ENCODE measurements at places on chromosomes 2 and 18.

DNA sequence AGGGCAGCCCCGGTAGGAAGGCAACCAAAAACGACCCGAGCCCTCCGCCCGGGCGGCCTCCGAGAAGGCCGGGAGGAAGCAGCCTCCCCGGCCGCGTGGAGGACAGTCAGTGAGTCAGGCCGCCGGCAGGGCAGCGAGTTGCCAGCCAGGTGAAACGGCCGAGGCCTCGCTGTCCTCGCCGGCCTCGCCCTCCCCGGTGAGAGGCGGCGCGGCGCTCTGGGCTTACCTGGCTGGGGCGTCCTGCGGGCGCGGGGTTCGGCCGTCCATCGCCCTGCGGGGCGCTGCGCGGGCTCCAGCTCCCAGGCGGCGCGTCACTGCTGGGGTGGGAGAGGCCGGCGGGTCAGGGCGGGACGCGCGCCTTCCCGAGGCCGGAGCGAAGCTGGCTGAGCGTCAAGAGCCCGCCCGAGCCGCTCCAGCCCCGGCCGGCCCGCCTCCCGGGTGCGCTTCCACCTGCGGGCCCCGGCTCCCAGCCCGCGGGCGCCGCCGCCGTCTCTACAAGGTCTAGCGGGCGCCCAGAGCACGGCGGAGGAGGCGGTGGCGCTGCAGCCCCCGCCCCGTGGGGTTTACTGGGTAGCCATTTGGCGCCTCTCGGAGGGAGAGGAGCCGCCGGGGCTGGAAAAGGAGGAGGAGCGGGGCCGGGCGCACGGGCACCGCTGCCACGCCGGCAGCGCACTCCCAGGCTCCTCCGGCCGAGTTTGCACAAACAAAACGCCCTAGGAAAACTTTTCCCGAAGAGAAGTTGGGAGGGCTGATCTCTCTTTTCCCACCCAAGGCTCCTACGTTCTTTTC is 499 bp downstream of the COBLL1 start:
- DNase-seq: no peak

DNA sequence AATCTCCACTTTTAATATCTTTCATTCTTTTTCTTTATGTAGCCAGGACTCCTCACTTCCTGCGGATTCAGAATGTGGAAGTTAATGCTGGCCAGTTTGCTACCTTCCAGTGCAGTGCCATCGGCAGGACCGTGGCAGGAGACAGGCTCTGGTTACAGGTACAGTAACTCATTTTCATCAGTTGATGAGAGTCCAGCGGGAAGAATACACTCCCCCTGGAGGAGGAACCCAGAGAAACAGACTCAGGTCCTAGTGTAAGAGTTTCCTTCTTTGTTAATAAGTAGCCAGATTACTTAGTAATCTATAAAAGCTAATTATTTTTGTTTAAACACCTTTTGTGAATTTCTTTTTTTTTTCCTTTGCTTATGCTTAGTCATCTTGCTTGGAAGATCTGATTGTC is 359.4 kb downstream of the PTPRM start:
- DNase-seq: no peak

GRCh38 chr2:203909974-203910373 is 26.6 kb upstream of the ICOS start:
- DNase-seq: no peak

GRCh38 chr2:133755480-133756300 is 187.4 kb upstream of the NCKAP5 start:
- no peak for DNase-seq

GRCh38 chr18:71808616-71809015 is 735.5 kb downstream of the CBLN2 start:
- DNase-seq: no peak

DNA sequence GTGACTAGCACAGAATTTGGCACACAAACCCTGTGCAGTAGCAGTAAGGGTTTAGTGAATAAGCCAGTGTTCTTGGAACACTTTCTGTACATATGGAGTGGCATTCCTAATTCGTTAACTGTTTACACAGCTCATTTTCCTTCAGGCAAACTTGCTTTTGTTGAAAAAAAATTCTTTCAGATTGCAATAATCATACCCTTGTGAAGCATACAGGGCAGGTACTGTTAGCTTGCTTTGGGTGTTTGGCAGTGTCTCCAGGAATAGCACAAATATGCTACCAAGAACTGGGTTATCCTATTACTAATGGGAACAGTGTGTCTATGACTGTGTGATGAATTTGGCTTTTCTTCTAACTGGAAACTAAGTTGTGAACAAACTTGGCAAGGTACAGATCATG is 33.4 kb downstream of the UGP2 start:
- DNase-seq: no peak

DNA sequence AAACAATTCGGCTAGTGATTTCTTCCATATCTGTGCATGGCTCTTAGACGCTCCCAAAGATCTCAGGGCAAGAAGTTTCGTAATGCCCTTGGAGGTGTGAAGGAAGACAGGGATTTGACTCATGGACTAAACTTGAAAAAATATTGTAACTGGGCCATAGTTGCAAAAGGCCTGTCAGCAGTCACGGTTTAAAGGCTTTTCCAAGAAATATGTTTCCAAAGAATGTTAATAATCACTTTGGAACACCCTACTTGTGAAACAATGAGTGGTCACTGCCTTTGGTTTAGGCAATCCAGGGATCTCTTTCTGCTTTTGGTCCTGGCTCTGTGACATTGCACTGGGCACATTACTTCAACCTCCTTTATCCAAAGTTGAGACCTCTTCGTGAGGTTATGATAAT is 102.5 kb upstream of the RASGRP3 start:
- DNase-seq: no peak

DNA sequence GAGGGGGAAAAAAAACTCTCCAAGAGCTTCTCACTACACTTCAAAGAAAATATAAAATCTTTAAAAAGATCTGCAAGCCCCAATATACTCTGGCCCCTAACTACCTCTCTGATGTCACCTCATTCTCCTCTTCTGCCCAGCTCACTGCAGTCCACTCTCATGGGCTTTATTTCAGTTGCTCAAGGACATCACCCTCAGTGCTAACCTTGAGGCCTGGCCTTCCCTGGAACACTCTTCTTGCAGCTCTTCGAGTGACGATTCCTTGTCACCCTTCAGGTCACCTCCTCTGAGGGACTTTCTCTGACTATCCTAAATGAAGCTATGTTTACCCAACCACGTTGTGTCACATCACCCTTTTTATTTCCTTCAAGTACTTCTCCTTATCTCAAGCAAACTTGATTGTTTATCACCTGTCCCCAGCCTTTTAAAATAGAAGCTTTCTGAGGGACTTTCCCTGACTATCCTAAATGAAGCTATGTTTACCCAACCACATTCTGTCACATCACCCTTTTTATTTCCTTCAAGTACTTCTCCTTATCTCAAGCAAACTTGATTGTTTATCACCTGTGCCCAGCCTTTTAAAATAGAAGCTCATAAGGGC is 10.4 kb downstream of the RTTN start:
- no peak for DNase-seq

DNA sequence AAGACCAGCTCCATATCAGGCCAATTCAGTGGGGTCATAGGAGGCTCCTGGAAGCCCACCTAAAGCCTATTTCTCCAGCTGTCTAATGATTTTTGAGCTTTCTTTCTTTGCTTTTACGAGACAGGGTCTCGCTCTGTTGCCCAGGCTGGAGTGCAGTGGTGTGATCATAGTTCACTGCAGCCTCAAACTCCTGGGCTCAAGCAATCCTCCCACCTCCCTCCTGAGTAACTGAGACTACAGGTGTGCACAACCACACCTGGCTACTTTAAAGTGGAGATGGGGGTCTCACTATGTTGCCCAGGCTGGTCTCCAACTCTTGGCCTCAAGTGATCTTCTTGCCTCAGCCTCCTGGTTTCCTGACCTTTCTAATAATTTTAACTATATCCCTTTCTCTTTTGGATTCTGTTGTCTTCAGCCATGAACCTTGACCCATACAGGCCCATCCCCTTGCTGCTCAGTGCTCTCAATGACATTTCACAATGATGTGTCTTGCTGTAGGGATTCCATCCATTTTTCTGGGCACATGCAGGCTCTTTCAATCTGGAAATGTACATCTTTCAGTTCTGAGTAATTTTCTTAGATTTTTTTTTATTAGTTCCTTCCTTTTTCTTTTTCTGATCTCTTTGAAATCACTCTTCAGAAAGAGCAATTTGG is 29.7 kb downstream of the GNLY start:
- no peak for DNase-seq

DNA sequence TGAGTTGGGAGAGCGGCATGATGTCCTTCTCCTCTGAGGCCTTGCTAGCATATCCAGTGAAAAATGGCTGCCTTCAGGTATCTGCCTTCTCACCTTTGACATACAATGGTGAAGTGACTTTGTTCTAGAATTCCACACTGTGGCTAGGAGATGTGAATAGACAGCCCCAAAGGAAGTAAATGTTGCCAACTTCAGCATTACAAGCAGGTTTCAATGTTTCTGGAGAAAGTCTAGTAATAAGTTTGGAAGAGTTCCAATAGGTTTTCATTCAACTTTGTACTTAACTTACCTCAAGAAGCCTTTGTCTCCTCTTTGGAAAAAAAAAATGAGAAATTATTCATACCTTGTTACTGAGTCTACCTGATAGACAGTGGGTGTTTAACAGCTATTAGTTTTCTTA is 421.3 kb upstream of the MMADHC start:
- no peak for DNase-seq

DNA sequence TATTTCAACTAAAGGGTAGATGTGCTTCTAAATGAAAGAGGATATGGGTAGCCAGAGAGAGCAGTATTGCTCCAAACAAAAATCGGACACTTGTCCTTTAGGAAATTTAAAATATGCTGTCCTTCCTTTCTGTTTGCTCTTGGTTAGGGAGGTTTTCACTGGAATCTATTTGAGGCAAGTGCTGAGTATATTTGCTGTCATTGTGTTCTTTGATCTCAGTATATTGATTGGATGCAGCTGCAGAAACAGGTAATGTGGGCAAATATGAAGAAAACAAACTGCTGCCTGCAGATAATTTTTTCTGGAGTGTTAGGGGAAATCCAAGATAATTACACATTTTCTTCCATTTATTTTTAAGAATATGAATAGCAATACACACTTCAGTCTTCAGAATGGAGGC is 410.2 kb downstream of the NCKAP5 start:
- DNase-seq: no peak

DNA sequence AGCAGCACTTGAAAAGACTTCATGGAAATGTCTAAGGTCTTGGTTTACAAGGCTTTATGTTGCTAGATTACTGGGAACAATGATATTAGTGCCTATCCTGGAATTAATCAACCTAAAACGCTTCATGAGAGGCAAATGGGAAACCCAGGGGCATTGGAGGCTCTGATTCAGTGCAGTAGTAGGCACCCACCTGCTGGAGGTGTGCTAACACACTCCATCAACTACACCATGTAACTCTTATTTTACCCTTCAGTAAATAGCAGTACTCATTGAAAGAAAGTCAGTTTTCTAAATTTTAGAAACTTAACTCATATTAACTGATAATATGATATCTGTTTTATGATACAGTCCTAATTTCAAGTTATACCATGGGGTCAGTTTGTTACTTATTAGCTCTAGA is 17.4 kb upstream of the HNRNPA3 start:
- no peak for DNase-seq

GRCh38 chr18:13271302-13271911 is 52.8 kb downstream of the LDLRAD4 start:
- no peak for DNase-seq

GRCh38 chr2:237482485-237482884 is 4.6 kb upstream of the MLPH start:
- DNase-seq: no peak

- no peak for DNase-seq
These were observed 26.3 kb upstream of the E2F6 start for GRCh38 chr2:11492244-11492643.

DNA sequence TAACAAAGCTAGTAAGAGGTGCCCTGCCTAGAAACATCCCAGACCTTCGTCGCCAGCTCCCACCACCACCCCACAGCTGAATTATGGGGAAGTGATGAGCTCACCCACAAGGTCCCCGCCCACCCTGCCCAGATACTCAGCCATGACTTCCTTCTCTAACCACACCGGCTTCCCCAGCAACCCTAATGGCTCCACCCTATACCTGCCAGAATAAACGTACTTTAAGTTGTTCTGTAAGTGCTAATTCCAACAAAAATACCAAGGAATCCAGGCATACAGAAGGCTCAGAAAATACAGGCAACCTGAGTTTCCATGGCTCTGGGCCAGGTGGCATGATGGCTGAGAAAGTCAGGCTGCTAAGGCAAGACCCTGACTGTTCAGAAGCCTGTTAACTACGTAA is 39.1 kb downstream of the TMEM163 start:
- no peak for DNase-seq

GRCh38 chr18:47979611-47980200 is 49.2 kb upstream of the SMAD2 start:
- DNase-seq: no peak

DNA sequence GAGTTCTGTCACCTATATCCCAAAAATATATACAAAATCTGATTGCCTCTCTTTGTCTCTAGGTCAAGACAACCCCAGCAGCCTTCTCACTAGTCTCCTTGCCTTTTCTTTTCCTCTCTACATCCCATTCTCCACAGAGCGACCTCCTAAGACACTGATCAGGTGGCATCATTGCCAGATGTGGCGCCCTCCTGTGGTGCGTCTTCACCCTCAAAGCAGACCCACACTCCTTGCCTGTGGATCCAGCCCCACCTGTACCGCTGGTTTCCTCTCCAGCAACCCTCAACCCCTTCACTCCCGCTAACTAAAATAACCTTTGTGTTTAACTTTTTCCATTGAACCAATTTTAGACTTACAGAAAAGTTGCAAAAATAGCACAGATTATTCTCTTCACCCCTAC is 273.3 kb downstream of the GLI2 start:
- no peak for DNase-seq

GRCh38 chr2:48459921-48460320 is 70.0 kb upstream of the STON1 start:
- no peak for DNase-seq

DNA sequence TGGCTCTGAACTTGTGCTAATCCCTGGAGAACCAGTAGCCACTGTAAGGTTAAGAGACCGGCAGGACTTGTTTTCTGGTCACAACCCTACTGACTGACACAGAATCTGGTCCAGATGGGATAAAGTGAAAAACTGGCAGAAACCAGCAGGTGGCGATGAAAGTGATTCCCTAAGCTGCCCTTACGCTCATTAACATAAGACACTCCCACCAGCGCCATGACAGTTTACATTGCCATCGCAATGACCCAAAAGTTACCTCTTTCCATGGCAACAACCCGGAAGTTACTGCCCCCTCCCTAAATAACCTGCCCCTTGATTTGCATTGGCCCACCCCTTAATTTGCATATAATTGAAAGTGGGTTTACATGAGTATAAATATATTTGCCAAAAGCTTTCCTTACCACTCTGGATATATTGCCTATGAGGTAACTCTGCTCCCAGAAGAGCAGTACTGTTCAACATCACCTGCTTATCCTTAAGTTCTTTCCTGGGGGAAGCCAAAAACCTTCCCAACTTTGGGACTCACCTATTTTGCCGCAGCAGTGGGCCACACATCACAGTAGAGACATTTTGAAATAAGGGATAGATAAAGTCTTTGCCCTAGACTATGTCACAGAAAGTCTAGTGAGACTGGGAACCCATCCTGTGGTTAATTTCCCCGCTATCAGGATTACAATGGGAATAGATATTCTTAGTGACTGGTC is 35.8 kb upstream of the AFF3 start:
- no peak for DNase-seq

GRCh38 chr2:218077464-218078216 is 8.6 kb downstream of the RUFY4 start:
- no peak for DNase-seq
